GM12892 (cell line): ENCODE measurements at places on chromosomes 3 and 15.

DNA sequence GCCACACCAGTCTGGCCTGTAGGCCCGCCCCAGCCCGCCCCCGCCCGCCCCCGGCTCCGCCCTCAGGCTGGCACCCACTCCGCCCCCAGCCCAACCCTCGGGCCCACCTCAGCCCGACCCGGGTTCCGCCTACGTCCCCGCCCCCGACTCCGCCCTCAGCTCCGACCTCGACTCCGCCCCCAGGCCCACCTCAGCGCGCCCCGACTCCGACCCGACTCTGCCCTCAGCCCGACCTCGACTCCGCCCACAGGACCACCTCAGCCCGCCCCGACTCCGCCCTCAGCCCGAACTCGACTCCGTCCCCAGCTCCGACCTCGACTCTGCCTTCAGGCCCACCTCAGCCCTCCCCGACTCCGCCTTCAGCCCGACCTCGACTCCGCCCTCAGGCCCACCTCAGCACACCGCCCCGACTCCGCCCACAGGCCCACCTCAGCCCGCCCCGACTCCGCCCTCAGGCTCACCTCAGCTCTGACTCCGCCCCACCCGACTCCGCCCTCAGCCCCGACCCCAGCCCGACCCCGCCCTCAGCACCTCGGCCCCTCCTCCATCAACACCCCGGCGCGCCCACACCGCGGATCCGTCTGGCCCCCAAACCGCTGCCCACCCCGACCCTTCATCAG, at the start of gene RAB43:
RAB43 (minus strand) TSS at position 13 of the 620 bp plus-strand sequence. CDS start 315 bp downstream, outside the sequence.
- DNase-seq = peak; percentile 86

- DNase-seq = no peak
Observed at GRCh38 chr3:189119950-189120349, 51.8 kb upstream of the TPRG1 start.

DNA sequence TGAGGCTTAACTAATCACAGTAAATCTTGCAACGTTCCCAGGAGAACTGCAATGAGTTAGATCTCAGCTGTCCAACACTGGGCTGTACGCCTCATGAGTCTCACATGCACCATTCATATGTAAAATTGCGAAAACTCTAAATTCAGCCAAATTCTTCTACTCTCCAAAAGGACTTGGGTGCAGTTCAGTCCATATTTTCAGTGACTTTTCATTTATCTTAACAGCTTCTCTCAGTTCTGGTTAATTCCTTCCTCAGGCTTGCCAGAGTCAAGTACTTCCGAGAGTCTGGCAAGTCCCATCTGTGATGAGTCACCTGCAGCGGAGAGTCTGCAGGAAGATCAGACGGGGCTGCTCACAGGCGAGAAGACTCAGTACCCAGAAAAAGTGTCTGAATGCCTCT, 11.5 kb downstream of the CCDC80 start:
- no peak for DNase-seq

DNA sequence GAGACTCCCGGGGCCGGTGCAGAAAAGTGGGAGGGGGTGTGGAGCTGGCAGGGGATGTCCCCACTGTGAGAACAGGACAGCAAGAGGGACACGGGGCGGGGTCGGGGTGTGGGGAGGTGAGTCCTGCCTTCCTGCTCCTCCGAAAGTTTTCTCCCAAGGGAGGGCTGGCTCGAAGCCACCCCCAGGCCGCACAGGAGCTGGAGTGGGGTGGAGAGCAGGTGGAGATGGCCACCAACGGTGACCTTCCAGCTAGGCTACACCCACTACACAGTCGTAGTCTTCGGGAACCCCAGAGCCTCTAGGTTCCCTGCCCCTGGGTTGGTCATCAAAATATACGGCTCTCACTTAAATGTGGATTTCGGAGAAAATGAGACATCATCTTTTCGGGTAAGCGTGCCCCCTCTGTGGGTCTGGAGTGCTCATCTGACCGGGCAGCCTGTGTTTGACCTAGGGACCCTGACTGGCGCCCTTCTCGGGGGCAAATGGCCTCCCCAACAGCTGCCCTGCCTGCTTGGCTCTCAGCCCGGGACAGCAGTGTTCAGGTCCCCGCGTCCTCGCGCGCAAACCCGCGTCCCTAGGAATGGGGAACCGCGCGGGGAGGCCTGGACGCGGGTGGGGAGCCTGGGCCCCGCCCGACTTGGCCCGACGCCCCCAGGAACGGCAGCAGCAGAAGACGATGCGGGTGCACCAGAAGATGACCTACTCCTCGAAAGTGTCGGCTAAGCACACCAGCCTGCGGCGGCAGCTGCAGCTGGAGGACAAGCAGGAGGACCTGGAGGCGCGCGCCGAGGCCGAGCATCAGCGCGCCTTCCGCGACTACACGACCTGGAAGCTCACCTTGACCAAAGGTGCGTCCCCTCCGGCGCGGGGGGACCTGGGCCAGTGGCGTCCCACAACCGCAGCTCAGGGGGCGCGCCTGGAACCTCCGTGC, 21.2 kb downstream of the CFAP100 start:
- DNase-seq = no peak

DNA sequence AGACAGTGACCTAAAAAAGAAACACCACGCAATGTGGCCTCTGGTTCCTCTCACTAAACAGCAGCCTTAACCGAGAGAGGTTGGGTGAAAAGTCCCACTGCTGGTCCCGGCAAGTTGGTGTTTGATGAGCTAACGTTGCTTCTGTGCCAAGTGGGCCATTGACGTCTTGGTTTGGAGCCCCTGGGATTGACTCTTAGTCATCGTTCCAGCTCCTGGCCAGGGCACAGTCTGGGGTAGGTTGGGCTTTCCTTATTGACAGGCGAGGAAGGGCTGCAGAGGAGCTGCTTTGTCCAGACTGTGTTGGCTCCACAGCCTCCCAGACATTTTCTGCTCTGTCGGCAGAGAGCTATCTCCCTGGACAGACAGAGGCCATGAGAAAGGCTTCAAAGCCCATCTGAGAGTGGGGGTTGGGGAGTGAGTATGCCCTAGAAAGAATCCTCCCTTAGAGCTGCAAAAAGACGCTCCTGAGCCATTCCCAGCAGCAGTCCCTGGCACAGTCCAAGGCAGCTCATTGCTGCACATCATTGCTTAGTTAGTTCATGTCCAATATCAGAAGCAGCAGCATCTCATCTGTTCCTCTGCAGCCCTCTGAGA, 28.6 kb upstream of the C3orf80 start:
- DNase-seq = no peak

GRCh38 chr15:85559530-85559929, 179.1 kb downstream of the AKAP13 start:
- no peak for DNase-seq

GRCh38 chr3:44845528-44846520, 15.9 kb upstream of the TMEM42 start:
- no peak for DNase-seq

- DNase-seq = peak; percentile 43
Observed at GRCh38 chr3:16512435-16513140, 911 bp downstream of the RFTN1 start.

- DNase-seq = no peak
Observed at GRCh38 chr3:138544546-138544945, 49.5 kb downstream of the CEP70 start.

GRCh38 chr3:121752772-121753171, 3.2 kb upstream of the GOLGB1 start:
- no peak for DNase-seq
